GM23338 (cell line): ENCODE measurements at places on chromosomes 1 and 21. TPM values are rescaled to one million over a fixed set of nuclear protein-coding genes. Genes with fewer than 3 reads are reported as not detected.

- no peak for DNase-seq
These were observed 43.3 kb upstream of the PUM1 start for GRCh38 chr1:31108861-31109260.

CD1B gene
- total RNA-seq: not detected in 2 replicates

PARS2 gene
- total RNA-seq: 13.6 and 14.8 TPM in 2 replicates

DNA sequence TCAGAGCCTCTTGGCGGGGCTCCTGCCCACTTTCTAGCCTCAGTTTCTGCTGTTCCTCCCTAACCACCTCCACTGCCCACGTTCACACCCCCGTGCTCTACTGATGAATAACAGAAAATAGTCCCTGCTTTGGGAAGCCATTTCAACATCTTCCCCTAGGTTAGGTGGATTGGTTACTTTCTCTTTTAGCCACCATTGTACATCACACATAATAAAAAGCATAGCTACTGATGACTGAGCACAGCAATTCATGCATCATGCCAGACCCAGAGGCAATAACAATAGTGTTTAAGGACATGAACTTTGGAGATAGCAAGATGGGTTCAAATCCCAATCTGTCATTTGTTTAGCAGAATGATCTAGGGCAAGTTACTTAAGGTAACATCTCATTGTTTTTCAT, 74.6 kb downstream of the COLGALT2 start:
- no peak for DNase-seq

KRTAP7-1 gene
- total RNA-seq: not detected in 2 replicates

DNA sequence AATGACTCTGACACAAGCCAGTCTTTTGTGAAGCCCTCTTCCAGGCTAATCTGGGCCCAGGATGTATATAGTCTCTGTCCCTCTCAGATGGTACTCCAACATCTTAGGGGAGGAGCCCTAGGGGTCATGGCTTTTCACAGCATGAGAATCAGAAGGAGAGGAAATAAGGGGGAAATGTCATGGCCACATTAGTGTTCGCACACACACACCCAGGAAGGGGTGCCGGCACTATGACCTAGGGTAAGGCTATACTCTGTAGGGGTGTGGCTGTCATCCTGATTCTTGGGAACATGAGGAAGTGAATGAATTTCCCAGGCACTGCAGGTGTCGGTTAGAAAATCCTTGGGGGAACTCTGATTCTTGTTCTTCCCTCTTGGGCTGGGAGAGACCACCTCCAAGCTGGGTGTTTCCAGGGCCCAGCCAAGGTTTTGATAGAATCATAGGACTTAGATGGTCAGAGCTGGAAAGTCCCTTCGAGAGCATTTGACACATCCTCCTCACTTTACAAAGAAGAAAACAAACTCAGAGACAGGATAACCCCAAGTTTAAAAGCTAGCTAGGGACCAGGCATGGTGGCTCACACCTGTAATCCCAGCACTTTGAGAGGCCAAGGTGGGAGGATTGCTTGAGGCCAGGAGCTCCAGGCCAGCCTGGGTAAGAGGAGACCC, 22.0 kb downstream of the GFI1 start:
- DNase-seq: no peak

- no peak for DNase-seq
These were observed 7.6 kb upstream of the VAV3 start for GRCh38 chr1:107972391-107973180.

DNA sequence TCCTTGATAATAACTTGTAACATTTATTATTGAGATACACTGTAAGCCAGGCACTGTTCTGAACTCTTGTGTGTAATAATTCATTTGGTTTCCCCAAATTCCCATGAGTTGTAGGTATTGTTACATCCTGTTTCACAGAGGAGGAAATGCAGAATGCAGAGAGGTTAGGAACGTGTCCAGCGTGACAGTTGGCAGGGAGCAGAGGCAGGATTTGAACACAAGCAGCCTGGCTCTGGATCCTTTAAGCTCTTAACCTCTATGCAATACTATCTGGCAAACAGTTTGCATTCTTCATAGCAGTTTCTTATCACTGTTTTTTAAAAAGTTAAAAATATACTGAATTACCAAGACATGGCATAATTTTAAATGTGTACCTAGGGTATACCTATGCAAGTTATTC, 30.5 kb downstream of the EEIG2 start:
- no peak for DNase-seq
